T-helper 17 cell (primary cell): ENCODE measurements at places on chromosomes 3 and 15.

GRCh38 chr3:25707268-25707926 lies 42.7 kb upstream of the TOP2B start:
- no peak for DNase-seq

- no peak for DNase-seq
Observed at GRCh38 chr3:16319723-16320122, 54.7 kb downstream of the OXNAD1 start.

DNA sequence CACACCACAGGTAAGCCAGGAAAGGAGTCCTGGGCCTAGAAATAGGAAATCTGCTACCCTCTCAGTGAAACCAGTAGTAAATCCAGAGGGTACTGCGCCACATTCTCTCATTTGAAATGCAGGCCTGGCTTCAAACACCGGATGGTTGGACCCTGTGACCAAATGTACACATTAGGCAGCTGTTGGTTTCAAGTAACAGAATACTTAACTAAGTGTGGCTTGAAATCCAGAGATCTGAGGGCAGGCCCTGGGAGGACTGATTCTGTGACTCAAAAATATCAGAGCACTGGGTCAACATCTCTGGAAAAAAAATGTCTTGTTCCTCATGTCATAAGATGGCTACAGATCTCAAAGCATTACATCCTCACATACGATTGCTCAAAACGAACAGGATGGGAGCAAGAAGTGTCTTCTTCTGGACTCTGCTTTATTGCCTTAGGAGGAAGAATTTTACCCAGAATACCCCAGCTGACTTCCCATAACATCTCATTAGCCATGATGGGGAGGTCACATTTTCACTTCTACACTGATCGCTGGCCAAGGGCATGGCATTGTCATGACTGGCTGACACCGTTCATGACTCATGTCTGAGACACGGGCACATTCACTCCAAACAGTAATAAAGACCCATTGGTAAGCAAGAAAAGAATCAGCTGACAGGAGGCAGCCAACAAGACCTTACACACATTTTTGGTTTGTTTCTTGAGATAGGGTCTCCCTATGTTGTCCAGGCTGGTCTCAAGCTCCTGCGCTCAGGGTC lies 166.0 kb downstream of the ARRDC4 start:
- DNase-seq: no peak

DNA sequence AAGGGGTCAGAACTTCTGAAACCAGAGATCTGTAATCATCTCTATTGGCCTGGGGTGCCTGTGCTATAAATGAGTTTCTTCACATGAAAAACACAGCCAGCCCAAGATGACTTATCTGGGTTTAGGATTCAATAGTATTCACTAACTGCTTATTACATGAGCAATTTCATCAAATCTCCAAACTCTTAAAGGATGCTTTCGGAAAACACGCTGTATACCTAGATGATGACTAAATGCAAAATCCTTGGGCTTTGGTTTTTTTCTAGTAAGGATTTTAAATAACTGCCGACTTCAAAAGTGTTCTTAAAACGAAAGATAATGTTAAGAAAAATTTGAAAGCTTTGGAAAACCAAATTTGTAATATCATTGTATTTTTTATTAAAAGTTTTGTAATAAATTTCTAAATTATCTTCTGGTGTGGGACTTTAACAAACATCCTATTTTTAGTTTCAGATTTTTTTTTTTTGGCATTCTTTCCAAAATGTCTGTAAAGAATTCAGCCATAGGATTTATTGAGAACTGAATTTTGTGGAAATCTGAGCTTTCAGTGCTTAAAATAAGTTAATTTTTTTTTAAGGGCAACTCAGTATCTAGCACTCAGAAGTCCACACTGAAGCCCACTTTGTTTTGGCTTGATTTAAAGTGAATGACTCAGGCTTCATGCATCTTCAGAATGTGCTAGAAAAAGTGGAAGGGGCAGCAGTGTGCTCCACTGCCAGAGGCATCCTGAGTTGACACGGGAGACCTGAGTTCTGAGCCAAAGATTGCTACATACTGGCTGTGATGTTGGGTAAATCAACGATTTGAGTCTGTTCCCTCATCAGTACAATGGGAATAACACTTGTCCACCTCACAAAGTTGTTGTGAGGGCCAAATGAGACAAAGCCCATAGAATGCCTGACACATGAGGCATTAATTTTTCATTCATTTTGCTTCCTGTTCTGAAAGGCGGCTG lies 18.7 kb downstream of the TMEM43 start:
- DNase-seq: no peak

DNA sequence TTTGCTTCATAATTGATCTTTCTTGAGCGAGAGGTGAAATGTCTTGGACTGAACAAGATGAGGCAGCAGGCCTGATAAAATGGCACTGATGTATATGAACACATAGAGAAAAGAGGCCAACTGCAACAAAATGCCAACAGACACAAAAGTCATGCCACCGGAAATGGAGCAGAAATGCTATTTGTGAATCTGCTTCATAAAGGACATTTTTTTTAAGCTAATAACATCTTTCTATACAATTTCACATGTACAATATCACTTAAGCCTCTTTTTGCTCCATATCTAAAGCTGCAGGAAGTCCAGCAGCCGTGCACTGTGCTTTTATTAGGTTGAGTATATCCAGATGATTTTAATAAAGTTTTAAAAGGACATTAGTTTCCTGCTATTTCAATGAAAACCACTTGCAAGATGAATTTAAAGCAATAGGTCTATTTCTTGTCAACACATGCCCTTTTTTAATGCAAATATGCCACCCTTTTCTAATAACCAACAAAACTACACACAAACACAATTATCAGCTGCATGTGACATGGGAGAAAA lies 169.2 kb upstream of the ADAMTS9 start:
- DNase-seq: no peak

GRCh38 chr3:64223791-64224745 lies 1.2 kb downstream of the PRICKLE2 start:
- DNase-seq: no peak

- no peak for DNase-seq
Observed at GRCh38 chr3:171150945-171151344, 124.4 kb upstream of the SLC2A2 start.

DNA sequence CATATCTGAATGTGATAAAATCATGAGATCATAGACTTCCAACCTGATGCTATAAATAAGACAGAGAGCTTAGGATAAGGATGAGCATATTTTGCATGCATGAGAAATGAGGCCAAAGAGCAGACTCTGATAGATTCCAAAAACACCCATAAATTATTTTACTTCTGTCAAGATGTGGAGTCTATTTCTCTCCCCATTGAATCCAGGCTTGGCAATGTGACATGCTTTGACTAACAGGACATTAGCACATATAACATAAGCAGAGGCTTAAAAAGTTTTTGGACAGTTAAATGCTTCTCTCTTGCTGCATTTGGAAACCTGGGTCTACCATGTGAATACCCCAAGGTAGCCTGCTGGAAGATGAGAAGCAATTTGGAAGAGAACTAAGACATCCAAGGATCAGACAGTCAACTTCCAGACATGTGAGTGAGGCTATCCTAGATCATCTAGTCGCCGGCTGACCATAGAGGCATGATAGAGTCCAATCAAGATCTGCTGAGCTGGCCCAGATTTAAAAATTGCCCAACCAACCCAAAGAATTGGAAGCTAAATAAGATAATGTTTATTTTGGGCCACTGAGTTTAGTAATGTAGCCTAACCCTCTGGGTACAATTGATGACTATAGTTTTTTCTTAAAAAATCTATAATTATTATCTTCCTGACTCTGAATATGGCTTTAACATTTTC lies 30.3 kb downstream of the MYLK start:
- DNase-seq: no peak

DNA sequence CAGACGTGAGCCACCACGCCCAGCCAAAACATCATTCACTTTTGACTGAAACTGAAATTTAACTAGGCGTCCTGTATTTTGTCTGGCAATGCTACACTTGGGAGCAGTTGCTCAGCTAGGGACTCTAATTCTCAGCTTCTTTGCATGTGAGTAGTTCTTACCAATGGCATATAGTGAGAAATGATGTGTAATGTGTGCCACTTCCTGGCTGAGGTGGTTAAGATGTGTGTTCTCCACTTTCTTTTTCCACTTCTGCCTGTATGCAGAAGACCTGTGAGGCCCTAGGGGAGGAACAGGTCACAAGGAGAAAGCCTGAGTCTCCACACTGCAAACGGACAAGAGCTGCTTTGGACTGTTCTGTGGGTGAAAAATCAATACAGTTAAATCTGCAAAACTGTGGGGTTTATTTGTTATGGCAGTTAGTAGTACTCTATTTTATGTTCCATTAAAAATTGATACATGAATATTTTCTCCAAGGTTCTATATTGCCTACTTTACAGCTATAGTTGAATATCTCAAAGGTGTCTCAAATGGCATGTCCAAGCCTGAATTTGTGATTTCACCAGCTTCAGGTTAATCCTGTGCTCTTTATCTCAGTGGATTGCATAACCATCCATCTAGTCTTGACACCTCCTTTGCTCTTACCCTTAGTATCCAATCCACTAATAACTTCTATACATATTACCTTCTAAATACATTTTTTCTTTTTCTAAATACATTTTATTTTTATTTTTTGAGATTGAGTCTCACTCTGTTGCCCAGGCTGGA lies 59.3 kb downstream of the NR1D2 start:
- no peak for DNase-seq

GRCh38 chr3:144200004-144200403 lies 228.4 kb downstream of the DIPK2A start:
- no peak for DNase-seq

DNA sequence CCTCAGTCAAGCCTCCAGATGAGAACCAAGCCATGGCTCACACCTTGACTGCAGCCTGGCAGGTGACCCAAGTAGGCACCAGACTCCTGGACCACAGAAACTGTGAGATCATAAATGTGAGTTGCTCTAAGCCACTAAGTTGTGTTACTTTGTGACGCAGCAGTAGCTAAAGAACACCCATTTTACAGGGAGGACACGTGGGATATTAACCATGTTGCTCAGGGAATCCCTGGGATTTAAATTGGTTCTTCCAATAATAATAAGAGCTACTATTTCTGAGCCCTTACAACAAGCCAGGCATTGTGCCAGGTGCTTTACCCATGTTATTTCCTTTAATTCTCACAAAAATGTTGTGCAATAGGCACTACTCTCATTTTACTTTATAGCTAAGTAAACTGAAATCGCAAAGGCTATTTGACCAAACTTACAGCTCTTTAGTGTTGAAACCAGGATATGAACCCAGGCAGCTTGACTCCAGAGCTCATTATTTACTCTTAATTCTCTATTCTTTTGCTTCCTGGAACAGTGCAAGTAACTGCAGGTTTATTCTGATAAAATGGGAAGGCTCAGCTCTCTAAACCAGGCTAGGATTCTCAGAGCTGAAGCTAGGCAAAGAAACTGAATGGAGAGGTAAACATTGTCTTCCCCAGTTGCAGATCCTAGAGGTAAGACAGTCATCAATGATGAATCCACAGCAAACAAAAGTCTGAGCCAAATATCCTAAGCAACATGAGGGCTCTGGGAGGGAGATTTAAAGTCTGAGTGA lies 294.4 kb downstream of the KBTBD8 start:
- DNase-seq: no peak

- no peak for DNase-seq
Observed at GRCh38 chr15:91050128-91050455, 27.7 kb upstream of the VPS33B start.

DNA sequence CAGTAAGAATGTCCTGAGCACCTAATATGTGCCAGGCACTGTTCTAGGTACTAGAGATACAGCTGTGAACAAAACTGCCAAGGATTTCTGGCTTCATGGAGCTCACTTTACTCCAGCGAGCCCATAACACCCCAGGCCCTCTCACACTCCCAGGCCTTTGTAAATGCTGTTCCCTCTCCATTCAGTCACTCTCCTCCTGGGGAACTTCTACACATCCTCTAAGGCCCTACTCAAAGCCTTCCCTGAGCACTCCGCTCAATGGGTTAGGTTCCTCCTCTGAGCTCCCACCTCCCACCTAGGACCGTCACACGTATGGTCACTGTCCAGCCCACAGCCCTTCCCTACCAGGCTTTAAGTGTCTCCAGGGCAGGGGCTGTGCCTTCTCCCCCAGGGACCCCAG lies 27.2 kb downstream of the SEMA7A start:
- DNase-seq: no peak

DNA sequence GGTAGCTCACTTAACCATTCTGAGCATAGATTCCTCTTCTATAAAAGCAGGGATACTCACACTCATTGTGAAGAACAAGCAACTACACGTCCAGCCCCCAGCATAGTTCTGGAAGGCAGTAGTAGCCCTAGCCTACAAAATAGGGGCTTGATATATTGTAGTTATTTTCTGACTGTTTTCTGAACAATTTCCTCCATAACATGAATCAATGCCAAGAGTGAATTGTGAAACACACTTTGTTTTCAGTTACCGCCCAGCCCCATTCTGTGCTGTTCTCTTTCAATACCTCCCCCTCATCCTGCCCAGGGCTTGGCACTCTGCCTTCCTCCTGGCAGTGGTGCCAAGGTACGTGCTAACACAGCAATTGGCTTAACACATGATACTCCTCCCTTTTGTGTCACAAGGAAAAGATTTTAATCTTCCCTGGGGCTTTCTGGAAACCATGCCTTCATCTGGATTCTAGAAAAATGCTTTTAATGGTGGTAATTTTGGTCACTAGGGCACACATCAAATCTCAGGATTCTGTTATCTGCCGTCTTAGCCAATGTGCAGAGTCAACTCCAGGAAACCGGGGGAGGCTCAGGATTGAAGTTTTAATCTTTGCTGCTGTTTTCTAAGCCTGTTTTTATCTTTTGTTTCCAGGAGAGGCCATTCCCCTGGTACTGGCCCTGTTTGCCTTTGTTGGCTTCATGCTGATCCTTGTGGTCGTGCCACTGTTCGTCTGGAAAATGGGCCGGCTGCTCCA lies 37.2 kb downstream of the IL20RB start:
- DNase-seq: no peak

DNA sequence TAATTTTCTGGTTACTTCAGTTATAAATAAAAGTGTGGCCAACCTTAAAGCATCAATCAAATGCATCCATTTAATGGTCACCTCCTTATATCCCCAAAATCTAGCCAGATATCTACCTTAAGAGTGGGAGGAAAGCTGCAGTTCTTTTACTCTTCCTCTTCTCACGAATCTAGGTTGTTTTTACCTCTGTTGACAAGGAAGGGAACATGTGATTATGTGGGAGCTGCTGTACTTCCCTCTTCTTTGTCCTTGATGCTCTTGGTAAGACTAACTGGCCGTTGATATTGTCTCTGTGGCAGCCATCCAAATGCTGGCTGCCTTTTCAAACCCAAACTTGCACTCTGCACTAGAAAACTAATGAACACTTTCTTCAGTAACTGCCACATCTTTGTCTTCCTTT lies 275.3 kb upstream of the CADM2 start:
- DNase-seq: no peak

- DNase-seq: no peak
Observed at GRCh38 chr3:37249294-37249693, 74.9 kb upstream of the LRRFIP2 start.

- no peak for DNase-seq
Observed at GRCh38 chr15:84782346-84782745, 34.0 kb downstream of the ZNF592 start.

GRCh38 chr3:134354612-134355251 lies 19.5 kb downstream of the AMOTL2 start:
- no peak for DNase-seq

DNA sequence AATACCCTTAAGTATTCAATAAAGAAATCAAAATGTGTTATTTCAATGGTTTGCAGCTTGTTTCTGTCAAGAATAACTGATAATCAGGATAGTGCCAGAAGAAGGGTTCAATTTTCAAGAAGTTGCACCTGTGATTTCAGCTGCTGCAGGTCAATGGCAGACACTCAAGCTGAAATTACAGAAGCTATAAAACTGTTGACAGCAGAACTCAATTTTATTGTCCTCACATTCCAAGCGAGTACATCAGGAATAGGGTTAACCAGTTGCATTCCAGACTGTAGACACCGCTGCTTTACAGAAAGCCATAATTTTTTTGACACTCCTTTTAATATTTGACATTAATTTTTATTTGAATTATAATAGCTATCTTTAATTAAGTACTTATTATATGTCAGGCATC lies 364.1 kb downstream of the CGGBP1 start:
- DNase-seq: no peak
